Muscle of leg (tissue), 16 donors: ENCODE measurements at places on chromosomes 12 and 14. TPM values are rescaled to one million over a fixed set of nuclear protein-coding genes. Genes with fewer than 3 reads are reported as not detected.

GRCh38 chr12:108008163-108008905 lies 120.8 kb upstream of the WSCD2 start:
- H3K27ac ChIP-seq = no peak overlapping the region
- no peak for DNase-seq
- no peaks in the 10 kb centered on the region for H3K36me3 ChIP-seq

RILPL2 gene
- 1.2 TPM for total RNA-seq

DNA sequence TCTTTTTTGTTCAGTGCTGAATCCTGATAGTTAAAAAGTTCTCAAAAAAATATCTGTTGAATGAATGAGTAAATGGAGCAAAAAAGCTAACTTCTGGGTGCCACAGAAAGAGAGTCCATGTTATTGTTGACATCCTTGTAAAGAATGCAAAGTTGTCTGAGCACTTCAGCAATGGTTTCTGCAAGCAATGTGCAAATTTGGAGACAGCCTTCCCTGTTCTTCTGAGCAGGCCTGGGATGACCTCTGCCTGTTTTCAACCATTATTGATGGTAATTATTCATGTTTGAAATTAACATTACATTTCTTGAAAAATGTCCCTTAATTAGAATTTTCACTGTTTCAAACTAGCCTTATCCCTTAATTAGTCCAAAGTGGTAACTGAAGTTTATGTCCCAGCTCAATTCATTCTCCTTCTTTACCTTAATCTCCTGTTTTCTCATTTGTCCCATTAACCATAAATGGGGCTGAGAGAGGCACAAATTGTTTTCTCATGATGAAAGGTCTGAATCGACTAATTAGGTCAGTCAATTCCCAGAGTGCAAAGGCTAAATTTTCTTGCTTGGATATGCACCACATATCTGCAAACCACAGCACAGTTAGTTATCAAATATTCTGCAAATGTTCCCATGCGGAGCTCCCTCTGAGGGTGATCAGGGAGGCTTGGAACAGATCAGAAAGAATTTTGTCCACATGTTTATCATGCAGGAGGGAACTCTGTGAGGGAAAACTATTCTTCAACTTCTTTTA lies 139.4 kb upstream of the KRR1 start:
- no peak for DNase-seq
- no peak overlapping the region for H3K4me3 ChIP-seq
- H3K27me3 ChIP-seq = no peaks in the 10 kb centered on the region
- no peak overlapping the region for H3K27ac ChIP-seq
- H3K4me1 ChIP-seq = no peaks in the 10 kb centered on the region

DNA sequence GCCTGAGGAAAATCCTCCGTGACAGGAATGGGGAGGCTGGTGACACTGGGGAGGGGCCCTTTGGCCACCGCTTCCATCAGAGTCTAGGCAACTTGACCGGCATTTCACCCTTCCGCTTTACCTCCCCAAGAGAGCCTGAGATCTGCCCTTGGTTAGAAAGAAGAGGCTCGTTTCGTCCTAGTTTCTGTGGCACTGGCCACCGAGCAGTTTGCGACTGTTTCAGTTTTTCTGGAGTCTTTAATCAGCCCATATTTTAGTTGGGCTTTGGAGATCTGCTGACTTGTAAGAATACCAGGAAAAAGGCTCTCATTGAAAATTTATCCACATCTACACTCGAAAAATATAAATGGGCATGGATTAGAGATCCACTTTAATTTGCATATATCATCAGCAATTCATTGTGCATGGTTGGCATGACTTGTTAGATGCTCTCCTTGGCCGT lies 414 bp upstream of the ANKS1B start:
- no peak overlapping the region for H3K27ac ChIP-seq
- peaks cover 15% of the 10 kb centered on the region for H3K27me3 ChIP-seq
- H3K4me1 ChIP-seq = peaks cover 9% of the 10 kb centered on the region
- H3K4me3 ChIP-seq = peak overlapping the region; percentile 66
- no peaks in the 10 kb centered on the region for H3K36me3 ChIP-seq

ANKRD33 gene
- 0.04 TPM for total RNA-seq

GRCh38 chr14:101235335-101236103 lies 325.8 kb upstream of the DIO3 start:
- no peak for DNase-seq
- H3K4me1 ChIP-seq = peaks cover 32% of the 10 kb centered on the region
- H3K27me3 ChIP-seq = peaks cover 4% of the 10 kb centered on the region
- no peak overlapping the region for H3K27ac ChIP-seq

GPD1 gene
- 56.3 TPM for total RNA-seq

DNA sequence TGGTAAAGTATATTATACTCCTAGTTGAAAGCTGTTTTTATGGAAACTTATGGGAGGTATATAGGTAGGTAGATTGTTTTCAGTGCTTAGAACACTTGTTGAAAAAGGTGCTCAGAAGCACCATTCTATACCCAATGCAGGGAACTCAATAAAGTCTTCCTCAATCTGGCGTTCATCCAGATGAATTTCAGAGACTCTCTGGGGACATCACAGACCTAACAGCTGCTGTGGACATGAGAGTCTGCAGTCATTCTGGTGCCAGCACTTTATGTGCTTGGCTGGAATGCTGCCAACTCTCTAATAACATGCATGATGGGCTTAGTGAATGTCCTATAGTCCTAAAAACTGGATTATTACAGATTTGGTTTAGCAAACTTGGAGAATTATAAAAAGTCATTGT lies 115.9 kb downstream of the NTN4 start:
- H3K4me1 ChIP-seq = peaks cover 19% of the 10 kb centered on the region
- H3K27me3 ChIP-seq = no peaks in the 10 kb centered on the region
- peak; percentile 92 for DNase-seq
- H3K36me3 ChIP-seq = peaks cover 6% of the 10 kb centered on the region
- no peak overlapping the region for H3K4me3 ChIP-seq

ANKRD9 gene
- 17.9 TPM for total RNA-seq

- no peak overlapping the region for H3K4me3 ChIP-seq
- H3K36me3 ChIP-seq = no peaks in the 10 kb centered on the region
- no peaks in the 10 kb centered on the region for H3K27me3 ChIP-seq
- DNase-seq = no peak
- H3K4me1 ChIP-seq = no peaks in the 10 kb centered on the region
Measured at GRCh38 chr12:45509187-45509586, 220.3 kb upstream of the ARID2 start.

ALX1 gene
- 0.62 TPM for total RNA-seq

DNA sequence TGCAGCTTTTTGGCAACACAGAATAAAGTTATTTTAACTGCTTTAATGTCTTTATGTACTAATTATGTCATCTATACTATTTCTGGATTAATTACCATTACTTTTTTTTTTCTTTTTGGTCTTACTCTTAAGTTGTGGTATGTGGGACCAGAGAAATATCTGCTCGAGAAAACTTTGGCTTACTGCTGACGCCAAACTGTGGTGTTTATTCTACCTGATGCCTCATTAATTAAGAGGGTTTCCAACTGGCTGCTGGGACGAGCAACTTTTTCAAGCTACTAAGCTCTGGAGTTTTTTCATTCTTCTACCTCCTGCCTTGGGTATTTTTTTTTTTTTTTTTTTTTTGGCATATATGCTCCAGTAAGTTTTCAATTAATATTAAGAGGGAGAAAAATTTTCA lies 1257.5 kb downstream of the FSCB start:
- no peaks in the 10 kb centered on the region for H3K27me3 ChIP-seq
- DNase-seq = no peak
- H3K36me3 ChIP-seq = no peaks in the 10 kb centered on the region
- H3K4me3 ChIP-seq = no peak overlapping the region

MANSC4 gene
- total RNA-seq = not detected

SPRYD4 gene
- 2.0 TPM for total RNA-seq

GRCh38 chr12:29269706-29270408 lies 111.1 kb downstream of the ERGIC2 start:
- no peaks in the 10 kb centered on the region for H3K27me3 ChIP-seq
- no peak overlapping the region for H3K4me3 ChIP-seq
- H3K4me1 ChIP-seq = peaks cover 4% of the 10 kb centered on the region
- peak; percentile 9 for DNase-seq

DNA sequence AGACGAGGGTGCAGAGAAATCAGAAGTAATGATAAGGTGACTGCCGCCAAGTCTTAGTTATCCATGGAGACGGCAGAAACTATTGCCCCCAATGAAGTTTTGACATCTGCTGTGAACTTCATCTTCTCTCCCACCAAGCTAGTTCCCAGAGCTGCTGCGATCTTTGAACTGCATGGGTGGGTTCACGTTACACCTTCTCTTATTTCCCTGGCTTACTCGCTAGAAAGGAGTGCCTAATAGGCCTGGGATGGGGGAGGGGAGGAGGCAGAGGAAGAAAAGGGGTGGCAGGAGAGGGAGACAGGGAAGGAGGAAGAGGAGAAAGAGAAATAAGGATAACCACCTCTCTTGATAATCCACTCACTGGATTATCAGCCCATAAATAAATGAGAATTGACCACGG lies 157.1 kb downstream of the NTF3 start:
- no peak for DNase-seq
- H3K4me1 ChIP-seq = peaks cover 13% of the 10 kb centered on the region
- no peak overlapping the region for H3K27ac ChIP-seq
- H3K27me3 ChIP-seq = no peaks in the 10 kb centered on the region
- H3K36me3 ChIP-seq = no peaks in the 10 kb centered on the region

DNA sequence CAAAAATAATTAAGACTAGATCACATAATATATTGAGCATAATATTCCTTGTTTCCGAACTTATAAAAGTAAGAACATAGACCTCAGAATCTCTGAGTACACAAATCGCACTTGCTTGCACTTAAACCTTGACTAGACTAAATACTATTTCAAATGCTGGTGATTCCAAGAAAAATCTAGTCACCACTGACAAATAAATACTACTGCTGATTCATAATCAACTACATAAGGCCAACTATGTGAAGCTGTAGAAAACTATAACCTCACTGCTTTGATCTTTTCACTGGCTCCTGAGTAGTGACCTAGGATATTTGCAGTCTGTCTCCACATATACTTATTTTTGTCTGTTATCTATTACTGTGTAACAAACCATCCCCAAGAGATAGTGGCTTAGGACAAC lies 245.4 kb downstream of the DIO2 start:
- no peak overlapping the region for H3K4me3 ChIP-seq
- no peaks in the 10 kb centered on the region for H3K27me3 ChIP-seq
- DNase-seq = no peak
- no peaks in the 10 kb centered on the region for H3K36me3 ChIP-seq

DNA sequence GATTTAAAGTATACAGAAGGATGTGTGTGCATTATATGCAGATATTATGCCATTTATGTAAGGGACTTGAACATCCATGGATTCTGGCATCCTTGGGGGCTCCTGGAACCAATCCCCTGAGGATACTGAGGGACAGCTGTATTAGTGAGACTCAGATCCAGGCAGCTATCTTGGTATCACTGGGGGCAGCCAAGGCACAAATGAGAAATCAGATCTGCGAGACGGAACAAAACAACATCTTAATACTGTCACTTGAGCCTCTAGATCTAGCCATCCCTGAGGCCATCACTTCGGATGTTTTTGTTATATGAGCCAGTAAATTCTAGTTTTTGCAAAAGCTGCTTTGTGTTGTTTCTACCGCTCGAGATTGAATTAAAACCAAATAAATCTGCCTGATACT lies 175.1 kb upstream of the SFSWAP start:
- H3K4me3 ChIP-seq = no peak overlapping the region
- peaks cover 3% of the 10 kb centered on the region for H3K27me3 ChIP-seq
- no peak overlapping the region for H3K27ac ChIP-seq

BMP4 gene
- total RNA-seq = 16.4 TPM

GRCh38 chr12:49974231-49974675 lies 1.5 kb downstream of the AQP6 start:
- H3K36me3 ChIP-seq = no peaks in the 10 kb centered on the region
- H3K4me3 ChIP-seq = no peak overlapping the region
- peaks cover 30% of the 10 kb centered on the region for H3K4me1 ChIP-seq
- peaks cover 28% of the 10 kb centered on the region for H3K27me3 ChIP-seq
- DNase-seq = peak; percentile 86

PFKM gene
- 247 TPM for total RNA-seq

DCAF4 gene
- total RNA-seq = 9.6 TPM

- peaks cover 28% of the 10 kb centered on the region for H3K36me3 ChIP-seq
- H3K27ac ChIP-seq = peak overlapping the region; percentile 71
- peaks cover 41% of the 10 kb centered on the region for H3K4me1 ChIP-seq
- H3K4me3 ChIP-seq = no peak overlapping the region
- H3K27me3 ChIP-seq = no peaks in the 10 kb centered on the region
Measured at GRCh38 chr12:3224530-3224903, 147.3 kb downstream of the TSPAN9 start.

DNA sequence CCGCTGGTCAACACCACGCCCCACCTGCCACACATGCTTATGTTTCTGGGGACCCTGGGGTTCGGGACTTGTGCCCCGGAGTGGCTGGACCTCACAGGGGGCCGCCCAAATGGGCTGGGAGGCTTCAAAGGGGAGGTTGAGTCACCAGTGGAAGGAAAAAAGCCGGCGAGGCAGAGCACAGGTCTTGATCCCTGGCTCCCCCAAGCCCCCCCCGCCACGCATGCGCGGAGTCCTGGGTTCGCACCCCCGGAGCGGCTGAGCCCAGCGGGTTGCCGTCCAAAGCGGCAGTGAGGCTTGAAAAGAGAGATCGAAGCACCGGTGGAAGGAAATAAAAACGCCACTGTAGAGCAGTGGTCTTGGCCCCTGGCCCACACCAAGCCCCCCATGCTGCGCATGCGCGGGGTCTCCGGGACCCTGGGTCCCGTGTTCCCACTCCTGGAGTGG lies 313.5 kb downstream of the ALG10 start:
- no peak overlapping the region for H3K27ac ChIP-seq
- no peak overlapping the region for H3K4me3 ChIP-seq
- H3K4me1 ChIP-seq = no peaks in the 10 kb centered on the region
- DNase-seq = no peak
- no peaks in the 10 kb centered on the region for H3K36me3 ChIP-seq

GRCh38 chr12:9906873-9907272 lies 25.3 kb downstream of the CLEC2A start:
- no peaks in the 10 kb centered on the region for H3K36me3 ChIP-seq
- no peaks in the 10 kb centered on the region for H3K27me3 ChIP-seq
- no peak for DNase-seq

- peaks cover 13% of the 10 kb centered on the region for H3K4me1 ChIP-seq
- H3K36me3 ChIP-seq = no peaks in the 10 kb centered on the region
- no peak for DNase-seq
- peaks cover 18% of the 10 kb centered on the region for H3K27me3 ChIP-seq
Measured at GRCh38 chr12:78866518-78866917, 1.9 kb downstream of the SYT1 start.

GRCh38 chr12:68367903-68368302 lies 35.7 kb upstream of the MDM1 start:
- H3K4me3 ChIP-seq = no peak overlapping the region
- no peak overlapping the region for H3K27ac ChIP-seq
- H3K36me3 ChIP-seq = no peaks in the 10 kb centered on the region
- DNase-seq = peak; percentile 27
- H3K27me3 ChIP-seq = no peaks in the 10 kb centered on the region

SAMD15 gene
- total RNA-seq = 0.44 TPM

DNA sequence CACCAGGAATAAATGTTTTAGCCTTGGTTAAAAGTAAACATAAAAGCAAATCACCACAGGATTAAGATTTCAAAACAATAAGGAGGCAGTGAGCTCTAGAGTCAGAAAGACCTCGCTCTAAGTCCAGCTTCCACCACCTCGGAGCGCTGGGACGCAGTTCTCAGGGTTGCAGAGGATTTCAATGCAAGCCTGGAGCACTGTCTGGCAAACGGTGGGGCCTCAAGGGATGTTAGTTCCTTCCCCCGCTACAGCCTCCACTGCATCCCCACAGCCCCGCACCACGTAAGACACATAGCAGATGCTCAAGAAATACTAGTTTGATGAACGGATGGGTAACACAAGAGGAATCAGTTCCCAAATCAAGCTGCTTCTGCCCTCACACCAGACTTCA lies 39.3 kb upstream of the TMCC3 start:
- DNase-seq = no peak
- peak overlapping the region; percentile 31 for H3K27ac ChIP-seq
- peaks cover 10% of the 10 kb centered on the region for H3K4me1 ChIP-seq
- no peaks in the 10 kb centered on the region for H3K27me3 ChIP-seq
- no peak overlapping the region for H3K4me3 ChIP-seq
